Sigmoid colon (tissue), 7 donors: ENCODE measurements at places on chromosomes 7 and 10. TPM values are rescaled to one million over a fixed set of nuclear protein-coding genes. Genes with fewer than 3 reads are reported as not detected.

The TBX20 gene
- total RNA-seq = not detected

The GIMAP4 gene
- total RNA-seq = 18.9 TPM

The ASB10 gene
- total RNA-seq = not detected

The SPDYE5 gene
- not detected for total RNA-seq

The SPAM1 gene
- not detected for total RNA-seq

The SMNDC1 gene
- 19.7 TPM for total RNA-seq

The HOXA3 gene
- 4.9 TPM for total RNA-seq

The HMX3 gene
- 0.83 TPM for total RNA-seq

The FZD8 gene
- total RNA-seq = 12.1 TPM

The LLCFC1 gene
- not detected for total RNA-seq

The TMEM130 gene
- total RNA-seq = 2.1 TPM

The RBP4 gene
- total RNA-seq = 3.9 TPM

The LRRC18 gene
- total RNA-seq = not detected

DNA sequence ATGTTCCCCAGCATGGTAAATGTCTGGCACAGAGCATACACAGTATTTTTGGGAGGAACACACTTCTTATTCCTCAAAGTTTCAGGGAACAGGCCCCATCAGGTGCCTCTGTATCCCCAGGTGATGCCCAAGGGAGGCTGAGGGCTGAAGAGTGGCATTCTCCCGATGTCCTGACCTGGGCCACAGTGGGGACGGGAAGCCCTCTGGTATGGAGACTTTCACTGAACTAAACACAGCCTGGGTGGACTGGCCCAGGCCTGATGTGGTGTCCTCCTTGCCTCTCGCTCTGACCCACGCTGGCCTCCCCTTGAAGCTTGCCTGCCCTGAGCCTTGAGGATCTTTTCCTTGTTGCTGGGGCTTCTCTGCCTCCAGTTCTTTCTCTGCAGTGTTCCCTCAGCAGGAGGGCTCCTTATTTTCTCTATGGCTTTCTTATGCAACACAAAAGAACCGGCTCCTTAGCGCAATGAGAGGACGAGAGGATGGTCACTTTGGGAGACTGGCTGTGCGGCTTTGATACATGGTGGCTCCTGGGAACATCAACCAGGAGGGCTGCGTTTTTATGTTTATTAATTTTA lies 157.5 kb upstream of the TNS3 start:
- DNase-seq = no peak

DNA sequence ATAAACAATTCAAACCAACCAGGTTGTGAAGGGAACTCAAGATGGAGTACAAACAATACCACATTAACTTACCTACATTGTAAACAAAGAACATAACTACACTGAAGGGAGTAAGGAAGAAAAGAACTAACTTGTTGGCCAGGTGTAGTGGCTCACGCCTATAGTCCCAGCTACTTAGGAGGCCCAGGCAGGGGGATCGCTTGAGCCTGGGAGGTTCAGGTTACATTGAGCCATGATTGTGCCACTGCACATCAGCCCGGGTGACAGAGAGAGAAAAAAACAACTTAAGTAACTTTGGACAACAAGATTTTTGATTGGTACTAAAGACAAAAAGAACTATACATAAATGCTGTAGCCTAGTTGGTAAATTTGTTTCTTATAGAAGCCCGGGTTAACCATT lies 68.8 kb downstream of the TRIL start:
- no peak for DNase-seq

GRCh38 chr7:128215739-128216138 lies 25.3 kb upstream of the LEP start:
- peak; percentile 19 for DNase-seq

GRCh38 chr7:27826357-27826756 lies 86.4 kb downstream of the TAX1BP1 start:
- no peak for DNase-seq

DNA sequence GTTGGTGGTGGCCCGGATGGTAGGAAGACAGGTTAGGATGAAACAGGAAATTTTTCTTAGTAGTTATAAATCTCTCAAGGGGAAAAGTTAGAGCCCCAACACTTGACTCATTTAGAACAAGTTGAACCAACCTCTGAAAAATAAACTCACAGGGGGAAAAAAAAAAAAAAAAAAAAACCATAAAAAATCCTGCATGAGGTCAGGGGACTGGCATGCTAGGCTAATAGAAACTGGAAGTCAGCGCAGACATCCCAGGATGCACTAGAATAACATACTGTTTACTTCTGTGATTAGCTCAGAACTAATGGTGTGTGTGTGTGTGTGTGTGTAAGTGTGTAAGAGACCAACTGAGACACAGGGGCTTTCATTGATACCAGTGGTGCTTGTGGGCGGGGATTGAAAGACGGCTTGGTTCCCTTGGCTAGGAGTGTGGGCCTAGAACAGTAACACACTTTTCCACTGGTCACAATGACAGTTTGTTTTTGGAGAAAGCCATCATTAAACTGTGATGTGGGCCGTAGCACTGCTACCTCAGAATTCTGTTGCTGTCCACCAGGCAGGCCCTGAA lies 491.6 kb upstream of the GALNT17 start:
- no peak for DNase-seq

- no peak for DNase-seq
Measured at GRCh38 chr7:25781704-25782103, 370.3 kb upstream of the NFE2L3 start.

DNA sequence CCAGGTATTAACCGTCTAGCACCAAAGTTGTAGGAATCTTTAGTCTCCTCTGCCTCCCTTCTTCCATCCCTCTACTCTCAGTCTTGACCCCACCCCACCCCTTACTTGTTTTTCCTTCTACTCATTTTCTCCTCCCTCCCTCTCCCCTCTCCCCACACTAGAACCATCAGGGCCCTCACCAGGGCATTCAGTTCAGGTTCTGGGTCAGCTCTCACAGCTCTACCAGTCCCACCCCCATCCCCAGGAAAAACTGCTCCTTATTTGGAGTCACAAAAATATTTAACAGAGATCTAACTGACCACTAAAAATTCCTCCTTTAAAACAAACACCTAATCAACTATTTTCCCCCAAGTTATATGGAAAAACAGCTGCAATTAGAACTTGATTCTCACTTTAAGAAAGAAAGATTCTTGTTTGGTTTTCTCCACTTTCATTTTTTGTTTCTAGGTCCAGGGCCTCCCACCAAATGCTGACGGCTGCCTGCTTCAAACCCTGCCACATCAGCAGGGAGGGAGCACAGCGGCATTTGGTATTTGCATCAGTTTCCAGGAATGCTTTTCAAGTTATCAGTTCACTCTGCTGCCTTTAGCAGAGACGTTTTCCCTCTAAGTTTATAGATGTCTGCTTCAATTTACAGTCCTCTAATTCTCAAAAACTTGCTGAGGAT lies 2.8 kb upstream of the COL1A2 start:
- no peak for DNase-seq

DNA sequence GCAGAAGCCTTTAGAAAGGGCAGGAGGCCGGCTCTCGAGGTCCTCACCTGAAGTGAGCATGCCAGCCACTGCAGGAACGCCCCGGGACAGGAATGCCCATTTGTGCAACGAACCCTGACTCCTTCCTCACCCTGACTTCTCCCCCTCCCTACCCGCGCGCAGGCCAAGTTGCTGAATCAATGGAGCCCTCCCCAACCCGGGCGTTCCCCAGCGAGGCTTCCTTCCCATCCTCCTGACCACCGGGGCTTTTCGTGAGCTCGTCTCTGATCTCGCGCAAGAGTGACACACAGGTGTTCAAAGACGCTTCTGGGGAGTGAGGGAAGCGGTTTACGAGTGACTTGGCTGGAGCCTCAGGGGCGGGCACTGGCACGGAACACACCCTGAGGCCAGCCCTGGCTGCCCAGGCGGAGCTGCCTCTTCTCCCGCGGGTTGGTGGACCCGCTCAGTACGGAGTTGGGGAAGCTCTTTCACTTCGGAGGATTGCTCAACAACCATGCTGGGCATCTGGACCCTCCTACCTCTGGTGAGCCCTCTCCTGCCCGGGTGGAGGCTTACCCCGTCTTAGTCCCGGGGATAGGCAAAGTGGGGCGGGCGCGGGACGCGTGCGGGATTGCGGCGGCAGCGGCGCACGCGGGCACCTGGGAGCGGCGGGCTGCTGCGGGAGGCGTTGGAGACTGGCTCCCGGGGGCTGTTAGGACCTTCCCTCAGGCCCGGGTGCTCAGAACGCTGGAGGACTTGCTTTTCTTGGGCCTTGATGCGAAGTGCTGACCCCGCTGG lies at the start of gene FAS:
TSS of gene FAS (plus strand) at position 415 of the 777 bp plus-strand sequence. CDS start at position 494, 79 bp downstream.
- DNase-seq = peak; percentile 91

DNA sequence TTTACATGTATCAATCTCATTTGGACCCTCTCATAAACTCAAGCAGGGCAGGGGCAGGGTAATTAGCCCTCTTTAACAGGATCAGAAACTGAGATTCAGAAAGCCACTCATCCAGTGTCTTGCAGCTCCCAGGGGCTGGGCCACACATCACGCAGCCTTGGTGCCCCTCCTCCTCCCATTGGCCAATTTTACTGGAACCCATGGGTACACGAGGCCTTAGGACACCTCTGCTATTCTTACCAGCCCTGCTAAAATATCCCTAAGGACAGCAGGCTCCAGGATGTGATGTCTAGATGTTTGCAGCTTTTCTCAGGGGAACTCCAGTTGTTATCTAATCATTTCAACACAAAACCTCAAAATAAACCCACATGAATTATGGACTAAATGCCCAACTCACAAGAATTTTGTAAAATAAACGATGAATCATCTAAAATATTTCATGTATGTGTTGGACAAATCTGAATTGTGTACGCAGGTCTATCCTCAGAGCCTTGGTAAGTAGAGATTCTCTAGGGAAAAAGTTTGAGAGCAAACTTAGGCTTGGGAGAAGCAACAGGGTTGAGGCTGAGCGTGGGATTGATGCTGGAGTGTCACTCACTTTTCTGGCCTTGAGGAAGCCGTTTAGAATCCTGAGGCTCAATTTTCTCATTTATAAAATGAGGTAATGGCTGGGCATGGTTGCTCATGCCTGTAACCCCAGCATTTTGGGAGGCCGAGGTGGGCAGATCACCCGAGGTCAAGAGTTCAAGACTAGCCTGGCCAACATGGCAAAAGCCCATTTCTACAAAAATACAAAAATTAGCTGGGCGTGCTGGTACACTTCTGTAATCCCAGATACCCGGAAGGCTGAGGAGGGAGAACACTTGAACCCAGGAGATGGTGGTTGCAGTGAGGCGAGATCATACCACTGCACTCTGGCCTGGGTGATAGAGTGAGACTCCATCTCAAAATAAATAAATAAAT lies 69.7 kb upstream of the TNS3 start:
- DNase-seq = no peak

- DNase-seq = no peak
Measured at GRCh38 chr7:96786998-96787395, 77.4 kb upstream of the SEM1 start.

DNA sequence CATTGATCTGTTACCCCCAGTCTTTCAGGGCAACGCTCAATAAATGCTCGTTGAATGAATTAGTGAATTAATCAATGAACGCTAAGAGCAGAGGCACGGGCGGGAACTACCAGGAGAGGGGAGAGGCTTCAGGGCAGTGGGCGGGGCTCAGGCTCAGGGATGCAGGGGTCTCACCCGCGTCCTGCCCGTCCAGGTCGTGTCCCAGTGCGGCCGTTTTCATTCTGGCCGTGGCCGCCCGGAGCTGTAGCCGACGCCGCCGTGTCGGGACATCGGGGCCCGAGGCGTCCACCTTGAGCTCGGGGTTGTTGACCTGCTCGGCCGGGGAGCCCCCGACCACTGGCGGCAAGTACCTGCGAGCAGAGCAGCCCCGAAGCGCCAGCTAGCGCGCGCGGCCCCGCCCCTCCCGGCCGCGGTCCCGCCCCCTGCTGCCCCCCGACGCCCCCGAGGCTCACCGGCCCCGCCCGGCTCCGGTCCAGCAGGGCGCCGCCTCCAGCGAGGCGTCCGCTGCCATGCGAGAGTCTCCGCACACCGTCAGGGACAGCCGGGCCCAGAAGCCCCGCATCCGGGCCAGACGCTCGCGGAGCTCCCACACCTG lies 2.8 kb upstream of the GAL3ST4 start:
- DNase-seq = no peak

DNA sequence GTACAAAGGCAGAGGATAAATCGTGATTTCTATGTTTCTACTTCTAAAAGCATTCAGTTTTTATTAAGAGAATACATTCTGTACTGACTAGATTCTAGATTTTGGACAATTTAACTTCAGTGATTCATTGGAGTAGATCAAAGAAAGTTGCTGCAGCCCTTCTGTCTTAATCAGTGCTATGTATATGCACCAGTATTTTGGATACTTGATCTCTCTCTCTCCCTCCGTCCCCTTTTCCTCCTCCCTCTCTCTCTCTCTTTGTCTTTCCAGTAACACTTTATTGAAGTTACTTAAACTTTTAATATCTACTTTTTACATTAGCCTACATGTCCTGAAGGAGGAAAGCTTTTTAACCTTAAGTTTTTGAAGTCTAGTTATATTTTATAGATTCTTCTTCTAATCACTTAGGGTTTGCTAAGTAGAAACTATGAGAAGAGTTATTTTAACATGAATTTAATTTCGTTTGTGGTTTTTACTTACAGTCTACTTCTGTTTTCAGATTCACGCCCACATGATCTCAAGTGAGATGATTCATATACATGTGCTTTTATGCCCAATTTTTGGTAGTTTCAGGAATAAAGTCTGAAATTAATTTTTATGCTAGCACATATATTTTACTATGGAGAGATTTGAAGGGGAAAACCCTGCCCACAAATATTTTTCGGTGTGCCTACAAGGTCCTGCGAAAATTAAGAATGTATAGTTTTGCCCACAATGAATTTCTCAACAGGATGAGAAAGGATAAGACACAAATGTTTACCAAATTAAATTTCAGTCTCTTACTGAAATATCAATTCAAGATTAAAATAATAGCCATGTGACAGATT lies 9.1 kb downstream of the MDFIC start:
- no peak for DNase-seq

- DNase-seq = no peak
Measured at GRCh38 chr7:24134535-24134934, 149.5 kb upstream of the NPY start.

GRCh38 chr7:28754027-28754426 lies 204.1 kb downstream of the TRIL start:
- no peak for DNase-seq

GRCh38 chr7:35725280-35725680 lies 30.3 kb upstream of the HERPUD2 start:
- no peak for DNase-seq

GRCh38 chr10:99682032-99682431 lies 22.7 kb downstream of the ENTPD7 start:
- DNase-seq = no peak

GRCh38 chr10:78952686-78953085 lies 116.1 kb upstream of the ZMIZ1 start:
- no peak for DNase-seq

DNA sequence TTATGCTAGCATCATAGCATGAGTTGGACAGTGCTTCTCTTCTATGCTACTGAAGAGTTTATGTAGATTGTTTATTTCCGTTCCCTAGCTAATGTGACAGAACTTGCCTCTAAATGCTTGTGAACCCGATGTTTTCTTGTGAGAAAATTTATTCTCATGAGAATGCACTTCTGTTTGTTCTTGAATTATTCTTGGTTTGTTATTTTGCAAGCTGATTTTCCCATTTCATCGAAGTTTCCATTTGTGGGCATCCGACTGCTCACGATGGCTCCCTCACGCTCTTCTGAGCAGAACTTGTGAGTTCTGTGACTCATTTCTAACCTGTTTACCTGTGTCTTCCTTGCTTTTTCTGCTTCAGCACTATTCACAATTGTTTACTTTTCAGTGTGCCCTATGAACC lies 59.9 kb downstream of the WDFY4 start:
- no peak for DNase-seq

GRCh38 chr10:125363791-125364190 lies 203.4 kb upstream of the CTBP2 start:
- no peak for DNase-seq
